ENCODE measurements at places on chromosomes 2 and 18.
A peak's percentile ranks its signal among the peaks of the same experiment; 100 is the strongest.

- no peak for DNase-seq
Measured at GRCh38 chr2:237724811-237725478, 73.6 kb upstream of the RBM44 start.

GRCh38 chr18:50559752-50560680, at the start of gene MAPK4:
TSS of gene MAPK4 (plus strand) at chr18:50560087. CDS start at chr18:50663959, 103,872 bp downstream.
- DNase-seq = peak; percentile 79

- DNase-seq = no peak
Measured at GRCh38 chr2:136135921-136136906, 18.3 kb upstream of the CXCR4 start.

- DNase-seq = no peak
Measured at GRCh38 chr2:11676640-11677039, 6.6 kb upstream of the NTSR2 start.

GRCh38 chr2:162011706-162012564, 62.1 kb downstream of the DPP4 start:
- no peak for DNase-seq

GRCh38 chr2:105391763-105392662, 6.8 kb downstream of the FHL2 start:
- no peak for DNase-seq

DNA sequence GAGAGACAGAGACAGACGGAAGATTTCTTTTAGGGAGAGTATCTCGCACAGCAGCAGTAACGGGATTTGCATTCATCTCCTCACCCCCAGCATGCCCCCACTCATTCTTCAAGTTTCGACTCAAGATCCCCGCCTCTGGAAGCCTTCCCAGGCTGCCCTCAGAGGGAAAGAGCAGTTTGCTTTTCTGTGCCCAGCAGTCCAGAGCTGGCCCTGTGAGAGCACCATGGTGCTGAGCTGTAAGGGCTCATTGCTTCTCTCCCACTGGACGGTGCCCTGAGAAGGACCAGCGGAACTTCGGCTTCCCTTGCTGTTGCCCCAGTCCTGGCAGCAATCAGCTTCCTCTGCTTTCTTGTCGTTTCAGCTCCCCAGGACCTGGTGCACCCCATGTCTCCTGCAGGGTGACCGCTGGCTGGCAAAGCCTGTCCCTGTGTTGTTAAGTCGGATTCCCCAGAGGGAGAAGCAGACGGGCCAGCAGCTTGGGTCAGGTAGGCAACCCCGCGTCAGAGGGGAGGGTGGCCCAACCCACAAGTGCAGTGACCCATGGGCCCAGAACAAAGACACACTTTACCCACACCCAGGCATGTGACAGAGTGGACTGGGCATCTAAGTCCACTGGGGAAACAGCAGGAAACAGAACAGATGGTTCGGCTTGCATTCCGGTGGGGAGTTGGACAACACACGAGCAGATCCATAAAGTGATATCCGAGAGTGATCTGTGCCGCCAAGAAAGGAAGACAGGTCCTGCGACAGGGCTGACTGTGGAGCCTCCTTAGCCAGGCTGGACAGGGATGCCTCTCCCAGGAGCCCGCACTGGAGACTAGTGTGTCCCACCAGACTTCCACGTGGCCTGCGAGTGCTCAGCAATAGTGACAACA, 36.6 kb downstream of the TMEM177 start:
- no peak for DNase-seq

GRCh38 chr2:46392561-46393346, 86.6 kb upstream of the TMEM247 start:
- DNase-seq = no peak

DNA sequence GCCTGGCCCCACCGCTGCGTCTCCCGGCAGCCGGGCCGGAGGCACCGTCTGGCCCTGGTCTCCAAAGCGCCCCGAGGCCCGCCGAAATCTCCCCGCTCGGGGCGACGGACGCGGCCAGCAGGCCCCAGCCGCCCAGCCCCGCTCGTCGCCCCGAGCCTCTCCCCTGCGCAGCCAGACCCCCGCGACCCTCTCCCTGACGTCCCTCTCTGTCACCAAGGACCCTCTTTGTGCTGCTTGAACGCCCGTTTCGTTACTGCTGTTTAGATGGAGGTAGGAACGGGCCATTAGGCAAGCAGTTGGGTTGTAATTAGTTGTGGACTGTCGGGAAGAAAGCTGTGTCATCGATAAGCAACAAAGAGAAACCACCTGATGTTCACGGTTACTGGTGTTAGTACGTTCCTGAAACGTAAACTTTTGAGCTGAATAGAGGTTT, 686 bp downstream of the UBXN4 start:
- DNase-seq = peak; percentile 72

GRCh38 chr18:58394046-58394445, 234.8 kb downstream of the ALPK2 start:
- DNase-seq = no peak

DNA sequence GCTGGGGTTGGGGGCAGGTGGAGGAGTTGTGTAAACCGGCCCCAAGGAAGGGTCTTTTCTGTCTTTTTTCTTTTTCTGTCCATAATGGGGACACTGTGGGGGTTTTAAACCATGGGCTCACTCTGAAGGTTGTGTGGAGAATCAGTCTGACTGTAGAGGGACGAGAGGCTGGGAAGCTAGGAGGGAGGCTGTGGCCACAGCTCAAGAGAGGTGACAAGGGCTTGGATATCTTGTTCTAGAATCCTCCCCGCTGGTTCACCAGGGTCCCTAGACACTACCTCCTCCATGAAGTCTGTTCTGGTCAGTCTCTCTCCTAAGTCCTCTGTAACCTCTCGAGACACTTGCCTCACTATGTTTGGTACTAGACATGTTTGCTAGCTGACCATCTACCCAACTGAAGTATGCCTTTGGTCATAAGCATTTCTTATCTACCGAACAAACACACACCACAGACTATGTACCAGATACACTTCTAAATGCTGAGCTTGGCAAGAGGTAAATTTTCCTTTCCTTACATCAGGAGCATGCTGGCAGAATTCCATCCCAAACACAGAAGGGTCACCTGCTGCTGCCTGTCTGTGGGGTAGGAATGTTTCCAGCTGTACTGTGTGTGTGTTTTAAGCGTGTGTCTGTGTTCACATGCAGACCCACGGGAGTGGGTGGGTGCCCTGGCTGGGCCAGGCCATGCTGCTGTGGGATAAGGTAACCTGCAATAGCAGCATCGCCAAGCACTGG, 69.6 kb upstream of the MGAT4A start:
- no peak for DNase-seq

- DNase-seq = no peak
Measured at GRCh38 chr2:78676921-78677696, 348.4 kb upstream of the REG3G start.

- DNase-seq = no peak
Measured at GRCh38 chr18:54769526-54770464, 58.5 kb upstream of the RAB27B start.

GRCh38 chr18:950882-951495, 46.3 kb downstream of the ADCYAP1 start:
- DNase-seq = no peak

Measured in neural progenitor cell (in vitro differentiated cells).